ENCODE measurements at places on chromosomes 1 and 21.

DNA sequence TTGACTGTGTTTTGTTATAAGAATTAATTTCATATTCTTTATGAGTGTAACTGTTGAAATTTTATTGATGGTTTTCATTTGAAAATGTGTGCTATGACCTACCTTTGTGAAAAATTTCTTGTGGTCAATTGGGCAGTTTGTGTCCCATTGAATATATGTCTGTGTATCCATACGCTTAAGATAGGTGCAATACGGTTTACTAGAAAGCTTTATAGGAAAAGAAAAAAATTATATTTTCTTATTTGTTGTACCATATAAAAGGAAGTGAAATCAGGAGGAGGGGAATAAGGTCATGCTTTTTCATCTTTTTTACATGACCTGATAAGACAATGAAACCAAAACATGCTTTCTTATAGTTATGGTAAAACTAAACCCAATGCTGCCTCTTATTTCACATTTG is 807.7 kb downstream of the USP25 start:
- no peak for DNase-seq

DNA sequence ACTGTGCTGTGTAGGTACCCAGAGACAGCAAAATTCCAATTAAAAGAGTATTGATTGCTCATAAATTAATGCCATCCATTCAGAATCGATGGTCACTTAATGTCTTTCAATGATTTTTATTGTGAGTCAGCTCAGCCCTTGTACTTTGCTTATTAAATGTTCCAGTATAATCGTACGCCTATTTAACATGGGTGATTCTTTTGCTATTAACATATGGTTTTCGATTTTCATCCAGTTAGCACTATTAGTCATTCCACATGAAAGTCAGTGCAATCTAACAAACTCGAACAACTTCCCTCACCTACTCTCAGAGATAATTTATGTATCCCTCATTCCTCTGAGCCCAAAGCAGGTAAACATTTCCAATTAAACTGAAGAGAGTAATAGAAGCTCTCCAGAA is 109.6 kb upstream of the APP start:
- no peak for DNase-seq

DNA sequence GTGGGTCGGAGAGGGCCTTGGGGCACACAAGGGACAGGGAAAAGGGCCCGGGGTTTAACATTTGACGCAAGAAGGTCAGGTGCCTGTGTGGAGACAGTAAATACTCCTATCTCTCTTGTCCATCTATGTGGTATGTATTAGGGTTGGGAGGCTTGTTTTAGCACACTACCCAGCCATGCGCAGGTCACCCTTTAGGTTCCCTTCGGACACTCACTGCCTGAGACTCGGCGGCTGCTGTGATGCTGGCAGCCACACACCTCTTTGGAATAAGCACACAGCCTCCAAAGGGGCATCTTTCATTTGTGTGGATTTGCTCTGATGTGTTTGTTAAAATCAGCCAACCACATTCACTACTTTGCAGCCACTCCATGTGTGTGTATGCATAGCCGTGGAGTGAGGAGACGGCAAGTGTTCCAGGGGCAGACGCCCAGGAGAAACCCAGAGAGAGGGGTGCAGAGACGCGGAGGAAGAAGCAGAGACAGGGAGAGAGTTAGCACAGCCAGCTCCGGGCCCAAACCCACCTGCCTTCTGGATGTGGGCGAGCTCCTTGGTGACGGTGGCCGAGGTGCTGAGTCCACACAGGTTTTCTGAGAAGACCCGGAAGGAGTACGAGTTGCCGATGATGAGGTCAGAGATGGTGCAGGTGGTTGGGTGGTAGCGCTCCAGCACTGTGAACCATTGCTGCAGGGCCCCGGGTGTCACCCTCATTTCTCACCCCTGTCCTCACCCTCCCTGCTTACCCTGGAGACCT is 5.7 kb downstream of the MYBPH start:
- DNase-seq: no peak

- DNase-seq: no peak
Measured at GRCh38 chr1:59568158-59568935, 246.4 kb upstream of the HOOK1 start.

GRCh38 chr1:162956922-162957321 is 95.9 kb upstream of the CCDC190 start:
- DNase-seq: no peak

DNA sequence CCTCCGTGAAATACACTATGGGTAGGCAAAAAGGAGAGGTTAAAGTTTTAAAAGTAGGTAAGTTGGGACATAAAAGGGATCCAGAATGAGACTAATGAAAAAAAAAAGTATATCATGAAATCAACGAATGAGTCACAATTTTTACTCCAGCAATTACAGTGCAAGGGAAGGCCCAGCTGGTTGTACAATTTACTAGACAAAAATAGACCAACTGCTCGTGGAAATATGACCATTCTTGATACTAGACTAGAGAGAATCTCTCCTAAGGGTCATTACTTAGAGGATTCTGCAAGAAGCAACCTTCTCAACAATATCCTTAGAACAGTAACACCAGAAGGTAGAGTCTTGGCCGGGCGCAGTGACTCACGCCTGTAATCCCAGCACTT is 55.1 kb upstream of the EFHD2 start:
- DNase-seq: no peak

DNA sequence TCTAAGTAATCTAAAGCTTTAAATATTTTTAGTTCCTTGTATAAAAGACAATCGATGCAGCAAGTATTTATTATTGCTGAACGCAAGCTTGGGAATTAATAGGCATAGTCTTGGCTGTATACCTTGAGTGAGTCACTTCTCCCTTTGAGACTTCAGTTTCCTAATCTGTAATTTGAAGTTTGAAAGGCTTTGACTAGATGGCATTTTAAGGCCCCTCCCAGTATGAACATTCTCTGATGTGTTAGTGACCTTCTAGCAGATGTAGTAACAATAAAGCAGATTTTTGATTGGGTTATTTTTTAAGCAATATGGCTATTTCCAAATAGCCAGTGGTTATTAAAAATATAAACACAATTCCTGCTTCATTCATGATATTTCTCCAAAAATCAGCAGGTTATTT is 58.2 kb downstream of the DUSP10 start:
- DNase-seq: no peak

DNA sequence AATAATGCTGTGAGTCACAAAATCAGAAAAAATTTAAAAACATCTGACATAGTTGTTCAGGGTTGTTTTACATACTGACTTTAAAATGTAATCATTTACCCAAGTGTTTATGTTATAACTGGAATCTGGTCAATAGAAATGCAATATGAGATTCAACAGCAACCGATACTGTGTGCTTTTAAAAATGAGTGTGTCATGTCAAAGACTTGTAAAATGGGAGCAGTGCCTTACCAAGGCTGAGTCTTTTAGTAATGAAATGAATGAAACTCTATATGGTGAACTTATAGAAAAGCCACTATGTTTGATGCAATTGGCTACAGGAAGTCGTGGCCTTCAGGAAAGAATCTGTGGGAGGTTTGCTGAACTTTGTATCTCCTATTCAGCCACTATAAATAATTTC is 570.2 kb downstream of the DPYD start:
- DNase-seq: no peak

- DNase-seq: no peak
Measured at GRCh38 chr1:96481409-96481808, 240.2 kb upstream of the PTBP2 start.

- DNase-seq: no peak
Measured at GRCh38 chr1:232260861-232261260, 369.1 kb downstream of the SIPA1L2 start.

DNA sequence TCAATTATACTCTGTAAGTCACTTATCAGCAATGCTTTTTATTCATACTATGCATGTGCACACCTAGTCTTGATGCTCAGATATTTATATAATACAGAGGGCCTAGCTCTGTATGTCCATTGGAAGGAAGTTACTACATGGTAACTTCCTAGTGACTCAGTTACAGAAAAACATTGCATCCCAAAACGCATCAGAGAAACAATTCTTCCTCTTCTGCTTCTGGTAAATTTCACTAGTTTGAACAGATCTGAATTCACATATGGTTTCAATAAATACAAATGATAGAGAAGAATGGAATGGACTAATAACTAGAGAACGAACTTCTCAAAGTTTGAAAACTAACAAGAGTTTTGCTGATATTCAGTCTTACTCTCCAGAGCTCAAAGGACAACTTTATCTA is 811.3 kb upstream of the ADGRL2 start:
- DNase-seq: no peak

DNA sequence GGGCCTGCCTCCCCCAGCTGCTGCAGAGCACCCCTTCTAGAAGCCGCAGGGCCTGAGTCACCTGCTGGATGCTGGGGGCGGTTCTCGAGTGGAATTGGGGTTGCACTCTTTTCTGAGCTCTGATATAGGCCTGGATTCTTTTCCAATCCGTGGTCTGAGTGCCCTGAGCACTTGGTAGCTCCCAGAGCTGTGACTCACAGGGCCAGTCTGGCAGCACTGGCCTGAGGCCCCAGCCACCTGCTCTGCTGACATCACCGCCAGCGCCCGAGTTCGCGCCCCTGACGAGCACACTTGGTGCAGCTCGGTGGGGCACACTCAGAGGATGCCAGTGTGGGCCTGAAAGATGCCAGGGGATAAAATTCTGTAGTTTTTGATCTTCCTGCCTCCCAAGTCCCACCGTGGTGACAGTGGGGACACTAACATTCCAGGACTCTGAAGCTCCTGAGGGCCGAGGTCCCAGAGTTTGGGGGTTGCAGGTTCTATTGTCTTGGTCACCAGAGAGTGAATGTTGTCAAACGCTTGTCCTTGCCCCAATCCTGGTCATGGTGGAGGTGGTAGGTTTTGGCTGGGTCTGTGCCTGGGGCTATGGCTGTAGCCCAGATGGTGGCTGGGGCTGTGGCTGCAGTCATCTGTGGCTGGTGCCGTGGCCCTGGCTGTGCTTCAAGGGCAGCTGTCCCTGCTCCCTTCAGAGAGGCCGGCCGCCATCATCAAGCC is 74.6 kb downstream of the OBSCN start:
- DNase-seq: no peak

DNA sequence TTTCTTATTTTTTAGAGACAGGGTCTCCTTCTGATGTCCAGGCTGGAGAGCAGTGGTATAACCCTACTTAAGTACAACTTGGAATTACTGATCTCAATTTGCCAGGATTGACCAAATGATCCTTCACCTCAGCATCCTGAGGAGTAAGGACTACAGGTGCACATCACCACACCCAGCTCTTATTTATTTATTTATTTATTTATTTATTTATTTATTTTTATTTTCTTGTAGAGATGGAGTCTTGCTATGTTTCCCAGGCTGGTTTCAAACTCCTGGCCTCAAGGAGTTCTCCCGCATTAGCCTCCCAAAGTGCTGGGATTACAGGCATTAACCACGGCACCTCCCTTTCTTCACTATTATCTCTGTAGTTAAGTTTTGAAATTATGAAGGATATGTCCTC is 117.5 kb upstream of the NEGR1 start:
- DNase-seq: no peak

All from Kasumi-1 (cell line).